ENCODE measurements at places on chromosomes 6 and 20. TPM values are rescaled to one million over a fixed set of nuclear protein-coding genes. Genes with fewer than 3 reads are reported as not detected.

DNA sequence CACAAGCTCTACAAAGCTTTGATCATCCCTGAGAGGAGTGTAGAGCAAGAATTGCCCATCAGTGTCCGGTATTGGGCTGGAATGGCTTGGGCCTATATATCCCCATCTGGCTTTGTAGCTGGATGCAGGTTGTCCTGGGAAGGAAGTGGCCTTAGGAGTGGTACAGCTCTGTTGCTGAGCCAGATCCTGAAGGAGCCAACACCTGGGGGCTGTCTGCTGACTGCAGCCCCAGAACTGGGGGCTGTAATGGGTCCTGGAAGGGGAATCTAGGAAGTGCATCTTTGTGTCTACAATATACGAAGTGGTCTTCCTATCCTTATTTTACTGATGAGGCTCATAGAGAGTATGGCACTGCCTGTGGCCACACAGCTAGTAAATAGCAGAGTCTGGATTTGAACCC is 145.9 kb downstream of the CDC5L start:
- DNase-seq, result no peak

- DNase-seq, result no peak
Measured at GRCh38 chr20:25408170-25408547, 686 bp downstream of the GINS1 start.

NOX3 gene
- not detected for total RNA-seq

GRCh38 chr6:142356201-142356883 is 54.5 kb downstream of the ADGRG6 start:
- DNase-seq, result no peak

DNA sequence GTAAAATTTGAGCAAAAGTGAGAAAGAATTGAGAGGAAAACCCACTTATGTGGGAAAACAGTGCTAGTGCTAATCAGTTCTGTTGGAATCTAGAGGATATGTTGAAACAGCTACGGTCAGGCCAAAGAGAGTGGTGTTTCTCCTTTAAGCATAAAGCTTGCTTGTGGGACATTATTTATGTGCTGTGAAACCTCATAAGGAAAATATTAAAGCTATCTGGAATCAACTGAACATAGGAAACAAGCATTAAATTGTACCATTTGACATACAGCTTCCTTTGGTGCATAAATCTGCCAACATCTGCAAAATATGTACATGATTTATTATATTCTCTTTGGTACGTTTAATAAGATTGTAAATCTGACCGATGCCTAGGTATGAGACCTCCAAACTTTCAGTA is 182.5 kb upstream of the PDE10A start:
- DNase-seq, result peak; percentile 32
